Central memory CD4-positive, alpha-beta T cell (primary cell): ENCODE measurements at places on chromosomes 1 and 21.

GRCh38 chr1:64733581-64734286, 11.1 kb upstream of the RAVER2 start:
- no peak for DNase-seq

DNA sequence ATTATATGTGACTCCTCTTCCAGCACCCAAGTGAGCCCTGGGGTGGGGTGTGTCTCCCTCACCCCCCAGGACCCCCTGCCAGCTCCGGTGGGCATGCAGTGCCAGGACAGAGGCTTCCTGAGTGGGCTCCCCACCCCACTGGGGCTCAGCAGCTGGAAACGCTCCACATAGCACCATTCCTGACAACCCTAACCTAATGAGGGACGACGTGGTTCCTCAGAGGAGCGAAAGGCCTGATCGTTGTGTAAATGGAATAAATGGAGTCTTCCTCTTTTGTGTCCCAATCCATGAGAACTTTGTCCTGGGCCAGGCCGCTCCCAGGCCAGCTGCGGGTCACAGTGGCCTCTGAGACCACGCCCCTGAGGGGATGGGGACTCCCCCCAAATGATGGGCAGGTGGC, 1.8 kb upstream of the TSPEAR start:
- no peak for DNase-seq

- DNase-seq, result no peak
Measured at GRCh38 chr1:30964706-30965105, 56.1 kb upstream of the SDC3 start.

DNA sequence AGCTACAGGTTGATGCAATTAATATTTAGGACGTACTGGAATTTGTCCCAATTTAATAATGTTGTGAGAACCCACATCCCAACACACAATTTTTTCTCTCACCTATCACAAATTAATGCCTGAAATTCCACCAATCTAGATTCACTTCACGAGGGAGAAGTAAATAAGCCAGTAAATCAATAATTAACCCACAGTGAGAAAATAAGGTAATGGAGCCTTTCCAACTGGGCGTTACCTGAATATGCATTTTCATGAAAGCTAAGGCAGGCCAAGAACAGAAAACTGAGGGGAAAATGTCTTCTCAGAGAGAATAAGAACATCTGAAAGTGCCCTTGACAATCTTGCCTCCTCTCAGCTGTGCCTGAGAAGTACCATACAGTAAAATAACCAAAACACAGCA, 240.8 kb upstream of the NR5A2 start:
- DNase-seq, result no peak

- DNase-seq, result no peak
Measured at GRCh38 chr1:232274236-232274855, 355.6 kb downstream of the SIPA1L2 start.

DNA sequence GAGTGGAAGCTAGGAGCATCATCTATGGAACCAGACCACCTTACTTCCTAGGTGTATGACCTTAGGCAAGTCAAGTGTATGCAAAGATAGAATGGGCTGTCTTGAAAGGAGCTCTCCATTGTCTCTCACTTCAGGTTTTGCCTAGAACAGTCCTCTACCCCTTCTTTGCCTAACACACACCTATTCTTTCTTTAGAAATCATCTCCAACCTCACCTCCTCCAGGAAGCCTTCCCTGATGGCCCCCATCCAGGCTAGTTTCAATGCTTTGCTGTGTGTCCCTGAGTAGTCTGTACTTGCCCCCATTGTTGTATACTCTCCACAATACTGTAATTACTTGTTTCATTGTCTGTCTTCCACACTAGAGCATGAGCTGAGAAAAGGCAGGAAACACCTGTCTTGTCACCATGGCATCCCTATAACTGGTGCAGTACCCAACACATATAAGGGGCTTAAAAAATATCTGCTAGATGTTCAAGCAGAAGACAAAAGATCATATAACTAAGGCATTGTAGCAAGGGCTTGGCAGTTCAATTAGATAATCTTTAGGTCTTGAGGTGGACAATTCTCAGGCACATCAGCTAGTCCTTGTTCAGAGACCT, 83.0 kb downstream of the RRAGC start:
- no peak for DNase-seq

DNA sequence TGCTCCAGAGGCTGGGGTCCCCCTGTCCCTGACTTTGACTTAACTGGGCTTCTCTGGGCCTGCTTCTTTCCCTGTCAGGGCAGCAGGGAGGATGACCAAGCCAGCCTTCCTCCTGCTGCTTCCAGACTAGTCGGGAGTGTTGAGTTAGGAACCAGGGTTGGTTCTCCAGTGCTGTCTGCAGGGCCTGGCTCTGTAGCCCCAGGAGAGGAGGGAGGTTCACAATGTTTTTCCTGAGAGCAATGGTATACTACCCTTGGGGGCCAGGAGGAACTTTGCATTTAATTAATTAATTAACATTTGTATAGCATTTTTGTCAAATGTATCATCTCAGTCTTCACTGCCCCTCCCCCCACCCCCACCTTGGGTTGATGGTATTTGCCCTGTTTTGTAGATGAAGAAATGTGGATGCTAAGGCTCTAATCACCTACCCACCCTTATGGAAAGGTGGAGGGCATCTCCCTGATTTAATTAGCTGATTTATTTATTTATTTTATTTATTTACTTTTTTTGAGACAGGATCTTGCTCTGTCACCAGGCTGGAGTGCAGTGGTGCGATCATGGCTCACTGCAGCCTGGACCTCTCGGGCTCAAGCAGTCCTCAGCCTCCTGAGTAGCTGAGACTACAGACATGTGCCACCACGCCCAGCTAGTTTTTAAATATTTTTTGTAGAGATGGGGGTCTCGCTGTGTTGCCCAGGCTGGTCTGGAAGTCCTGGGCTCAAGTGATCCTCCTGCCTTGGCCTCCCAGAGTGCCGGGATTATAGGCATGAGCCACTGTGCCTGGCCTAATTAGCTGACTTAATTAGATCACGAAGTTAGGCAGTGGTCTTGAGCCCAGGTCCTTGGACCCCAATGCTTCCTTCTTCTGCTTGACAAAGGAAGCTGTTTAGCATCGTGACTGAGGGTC, 6.6 kb downstream of the H6PD start:
- DNase-seq, result no peak

DNA sequence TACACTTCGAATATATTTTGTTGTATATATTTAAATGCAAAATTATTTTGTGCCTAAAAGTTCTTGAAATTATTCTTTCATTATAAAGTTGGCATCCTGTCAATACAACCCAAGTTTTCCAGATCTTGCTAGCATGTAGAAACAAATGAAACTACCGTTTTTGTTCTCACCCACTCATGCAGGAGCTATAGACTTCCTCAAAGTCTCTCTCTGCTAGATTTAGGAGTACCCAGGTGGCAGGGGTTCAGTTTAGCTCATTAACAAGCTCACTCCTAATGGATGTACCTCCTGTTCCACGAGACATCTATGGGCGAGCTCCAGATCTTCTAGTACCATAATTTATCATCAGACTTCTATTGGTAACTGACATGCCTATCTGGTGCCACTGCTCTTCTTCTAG, 390.2 kb upstream of the POU3F1 start:
- no peak for DNase-seq

- no peak for DNase-seq
Measured at GRCh38 chr1:33221385-33221758, 34.9 kb upstream of the ZNF362 start.

DNA sequence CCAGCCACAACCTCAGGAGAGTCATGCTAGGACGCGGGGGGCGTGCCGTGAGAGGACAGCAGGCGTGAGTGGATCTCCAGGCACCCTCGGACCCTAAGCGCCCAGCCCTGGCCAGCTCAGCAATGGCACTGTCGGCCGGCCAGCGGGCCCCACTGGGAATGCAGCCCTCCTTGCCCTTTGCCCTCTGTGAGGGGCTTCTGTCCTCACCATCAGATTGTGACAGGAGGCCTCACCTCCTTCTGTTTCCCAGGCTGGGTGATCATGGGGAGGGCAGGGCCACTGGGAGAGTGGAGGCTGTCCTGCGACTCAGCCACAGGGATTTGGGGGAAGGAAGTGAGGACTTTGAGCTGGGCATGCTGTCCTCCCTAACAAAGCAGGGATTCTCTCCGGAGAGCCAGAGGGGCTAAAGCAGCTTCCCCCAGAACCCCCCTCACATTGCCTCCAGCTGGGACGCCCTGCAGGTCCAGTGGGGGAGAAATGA, 6.6 kb upstream of the LRRC3 start:
- DNase-seq, result no peak

DNA sequence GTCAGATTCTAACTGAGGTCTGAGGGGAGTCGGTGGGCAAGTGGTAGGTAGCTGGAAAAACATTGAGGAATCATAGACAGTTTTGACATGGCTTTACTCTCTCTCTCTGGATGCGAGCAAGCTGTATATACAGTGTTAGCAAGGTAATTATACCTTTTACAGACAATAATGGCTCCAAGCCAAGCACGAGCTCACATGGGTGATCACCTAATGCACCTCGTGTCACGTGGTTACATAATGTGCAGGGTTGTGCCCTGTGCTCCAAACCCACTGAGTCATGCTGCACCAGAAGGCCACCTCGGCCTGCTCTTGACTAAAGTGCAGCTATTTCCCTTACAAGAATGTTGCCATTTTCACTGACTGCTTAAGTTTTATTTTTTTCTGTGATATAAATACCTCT, 7.6 kb upstream of the CLCA2 start:
- DNase-seq, result no peak

DNA sequence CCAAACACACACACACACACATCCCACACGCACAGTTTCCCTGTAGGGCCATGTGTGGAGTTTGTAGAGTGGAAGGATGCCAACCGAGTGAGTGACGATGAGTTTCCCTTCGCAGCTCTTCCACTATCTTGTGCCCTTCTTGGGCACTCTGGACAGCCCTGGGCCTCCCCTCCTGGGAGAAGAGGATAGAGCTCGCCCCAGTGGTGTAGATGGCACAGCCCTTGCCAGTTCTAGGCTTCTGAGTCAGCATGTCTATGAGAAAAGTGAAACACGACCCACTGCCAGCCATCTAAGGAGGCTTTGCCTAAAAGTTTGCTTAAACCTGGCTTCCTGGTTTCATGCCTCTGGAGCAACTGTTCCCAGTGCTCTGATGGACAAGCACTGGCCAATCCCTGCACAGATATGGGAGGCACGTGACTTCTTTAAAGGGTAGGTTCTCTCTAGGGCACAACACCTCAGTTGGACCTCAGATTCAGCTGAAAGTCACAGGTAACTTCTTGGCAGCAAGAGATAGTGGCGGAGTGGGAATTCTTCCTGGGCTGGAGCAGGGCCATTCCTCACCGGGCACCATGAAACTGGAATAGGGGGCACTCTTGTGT, 195.9 kb upstream of the GALNT2 start:
- DNase-seq, result no peak

DNA sequence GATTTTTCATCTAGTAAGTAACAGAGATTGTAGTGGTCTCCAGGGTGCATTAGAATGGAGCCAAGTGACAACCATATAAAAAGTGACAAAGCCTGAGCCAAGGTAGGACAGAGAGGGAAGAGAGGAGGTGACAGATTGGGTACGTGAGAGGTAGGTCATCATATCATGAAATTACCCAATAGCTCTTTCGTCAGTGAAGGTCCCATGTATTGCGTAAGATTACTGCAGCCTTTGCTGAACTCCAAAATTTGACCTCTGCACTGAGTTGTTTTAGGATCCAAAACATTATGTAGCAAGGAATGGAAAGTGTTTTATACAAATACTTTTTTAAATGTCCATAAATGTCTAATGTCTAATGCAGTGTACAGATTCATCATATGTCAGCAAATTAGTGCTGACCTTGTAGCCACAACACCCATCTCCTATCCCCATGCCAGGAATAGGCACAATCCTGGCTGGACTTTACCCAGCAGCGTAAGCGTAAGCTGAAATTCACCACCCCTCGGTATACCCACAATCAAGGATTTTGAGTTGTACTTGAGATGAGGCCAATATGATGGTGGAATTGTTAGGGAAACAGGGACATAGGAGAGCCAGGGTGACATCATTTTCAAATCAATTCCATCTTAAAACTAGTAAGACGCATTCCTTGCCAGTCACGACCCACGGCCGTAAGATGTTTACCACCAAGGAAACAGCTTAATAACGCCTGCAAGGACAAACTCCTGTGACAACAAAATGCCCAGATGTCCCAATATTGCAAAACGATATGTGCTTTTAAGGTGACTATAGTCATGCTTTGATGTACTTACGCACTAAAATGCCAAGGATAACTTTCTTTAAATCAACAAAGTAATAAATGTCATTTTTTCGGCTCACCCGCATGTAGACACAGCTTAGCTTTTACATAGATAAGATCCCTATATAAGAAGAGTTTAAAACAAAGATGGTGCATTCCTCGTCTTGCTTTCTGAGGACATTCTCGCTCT, 38.1 kb upstream of the GREM2 start:
- no peak for DNase-seq

DNA sequence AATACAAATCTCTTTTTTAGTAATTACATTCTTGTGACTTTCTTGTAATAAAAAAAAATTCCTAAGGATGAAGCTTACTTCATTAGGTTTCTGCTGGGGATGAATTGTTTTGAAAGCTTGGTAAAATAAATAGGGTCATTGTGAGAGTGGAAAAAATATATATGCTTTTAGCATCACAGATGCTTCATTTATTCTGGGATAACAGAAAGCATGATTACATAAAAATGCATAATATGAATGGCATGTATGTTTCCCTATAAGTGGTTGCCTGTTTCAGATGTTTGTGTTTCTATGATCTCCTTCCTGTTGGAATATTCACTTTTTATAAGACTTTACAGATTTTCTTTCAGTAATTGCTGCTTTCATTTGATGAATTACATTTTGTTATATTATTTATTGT, 42.3 kb downstream of the HMCN1 start:
- no peak for DNase-seq

- no peak for DNase-seq
Measured at GRCh38 chr1:165365341-165365740, 8.8 kb upstream of the LMX1A start.

- DNase-seq, result no peak
Measured at GRCh38 chr1:180407051-180407450, 95.3 kb downstream of the ACBD6 start.

DNA sequence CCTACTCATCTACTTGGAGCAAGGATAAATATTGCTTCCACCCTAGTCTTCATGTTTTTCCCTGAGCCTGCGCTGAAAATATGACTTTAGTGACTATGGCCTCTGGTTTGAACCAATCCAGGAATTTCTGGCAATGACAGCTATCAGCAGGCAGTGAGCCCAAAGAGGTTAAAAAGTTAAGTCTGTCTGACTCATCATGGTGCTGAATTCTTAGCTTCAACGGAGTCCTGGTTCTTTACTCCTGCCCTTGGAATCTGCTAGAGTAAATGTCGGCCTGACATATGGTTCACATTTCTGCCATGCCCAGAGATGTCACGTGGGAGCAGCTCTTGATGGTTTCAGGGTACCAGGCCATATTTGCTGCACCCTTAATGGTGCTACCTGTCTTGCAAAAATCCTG, 351.6 kb upstream of the PLXNA2 start:
- no peak for DNase-seq
